Ammon's horn (tissue), 1 donor: ENCODE measurements at places on chromosomes 7 and 10.
A peak's percentile ranks its signal among the peaks of the same experiment; 100 is the strongest.

GRCh38 chr7:55140941-55141278 lies 122.1 kb downstream of the EGFR start:
- DNase-seq = no peak

DNA sequence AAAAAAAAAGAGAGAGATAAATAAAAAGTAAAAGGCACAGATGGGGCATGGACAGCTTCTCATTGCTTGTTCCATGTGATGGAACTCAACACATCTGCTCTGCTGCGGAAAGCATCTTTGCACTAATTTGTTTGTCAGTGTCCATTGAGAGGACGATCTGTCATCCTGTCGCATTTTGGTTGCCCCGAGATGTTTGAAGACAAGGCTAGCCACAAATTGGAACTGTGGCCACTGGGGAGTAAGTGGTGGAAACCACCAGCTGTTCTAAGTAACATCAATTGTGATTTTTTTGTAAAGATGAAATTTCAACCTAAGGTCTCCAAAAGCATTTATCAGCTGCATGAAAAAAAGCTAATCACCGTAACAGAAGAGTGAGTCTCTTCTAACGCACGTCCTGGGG lies 312.7 kb downstream of the ADARB2 start:
- no peak for DNase-seq

DNA sequence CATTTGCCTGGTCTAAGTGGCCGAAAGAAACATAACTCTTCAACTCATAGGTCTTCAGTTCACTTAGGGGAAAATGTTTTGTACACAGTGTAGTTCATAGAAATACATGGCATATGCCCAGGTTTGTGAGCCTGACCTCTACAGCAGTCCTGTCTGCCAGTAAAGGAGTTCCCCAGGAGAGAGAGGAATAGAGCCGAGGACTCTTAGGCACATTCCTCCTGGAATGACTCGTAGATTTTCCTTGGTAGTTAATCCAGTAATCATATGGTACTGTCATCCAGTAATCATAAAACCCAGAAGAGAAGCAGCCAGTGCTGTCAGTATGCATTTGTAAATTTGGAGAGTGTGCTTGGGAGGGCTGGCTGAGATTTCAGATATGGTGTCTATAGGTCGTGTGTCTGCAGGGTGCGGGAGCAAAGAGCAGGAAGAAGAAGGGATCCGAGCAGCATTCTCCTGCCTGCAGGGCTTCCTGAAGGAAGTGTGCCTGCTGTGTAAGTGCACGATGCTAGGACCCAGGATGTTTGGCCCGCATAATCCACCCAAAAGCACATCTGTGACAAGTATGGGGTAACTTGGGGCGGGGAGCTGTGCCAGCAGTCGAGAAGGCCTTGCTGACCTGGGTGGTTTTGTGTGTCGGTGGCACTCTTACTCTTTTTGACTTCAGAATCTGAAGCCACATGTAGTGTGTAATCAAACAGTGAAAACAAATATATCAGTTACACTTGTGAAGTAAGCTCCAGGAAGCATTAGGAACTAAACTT lies 13.9 kb downstream of the EIF4H start:
- no peak for DNase-seq

DNA sequence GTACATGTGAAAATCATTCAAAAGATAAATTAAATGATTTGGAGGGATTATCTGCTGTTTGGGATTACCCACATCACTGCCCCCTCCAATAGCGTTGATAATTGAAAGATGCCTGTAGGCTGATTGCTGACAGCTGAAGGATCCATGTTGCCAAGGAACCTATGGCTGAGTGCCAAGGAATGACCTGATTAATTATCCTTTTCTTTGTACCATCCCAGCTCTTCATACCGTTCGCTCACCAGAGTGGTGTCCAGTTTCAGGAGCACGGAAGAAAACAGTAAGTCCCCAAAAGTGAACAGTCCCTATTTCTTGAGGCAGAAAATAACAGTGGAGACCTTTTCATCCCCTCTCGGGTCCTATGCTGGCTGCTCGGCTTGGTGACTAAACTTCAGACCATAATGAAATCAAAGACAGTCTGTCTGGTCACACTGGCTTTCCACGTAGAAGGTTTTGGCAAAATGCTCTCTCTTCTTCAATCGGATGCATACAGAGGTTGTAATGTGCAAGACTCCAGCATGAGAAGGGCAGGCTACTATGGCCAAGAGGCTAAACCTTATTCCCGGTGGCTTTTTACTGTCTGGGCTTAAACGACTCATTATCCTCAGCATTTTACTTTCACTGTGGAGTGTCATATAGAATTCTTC lies 108.8 kb downstream of the SPAG6 start:
- DNase-seq = no peak

GRCh38 chr10:35903021-35903420 lies 260.9 kb upstream of the FZD8 start:
- no peak for DNase-seq

GRCh38 chr10:111089293-111089692 lies 12.5 kb downstream of the ADRA2A start:
- no peak for DNase-seq

- no peak for DNase-seq
Observed at GRCh38 chr10:43091846-43092245, 15.0 kb downstream of the RET start.

GRCh38 chr7:44814919-44815318 lies 18.4 kb downstream of the PPIA start:
- DNase-seq = no peak

DNA sequence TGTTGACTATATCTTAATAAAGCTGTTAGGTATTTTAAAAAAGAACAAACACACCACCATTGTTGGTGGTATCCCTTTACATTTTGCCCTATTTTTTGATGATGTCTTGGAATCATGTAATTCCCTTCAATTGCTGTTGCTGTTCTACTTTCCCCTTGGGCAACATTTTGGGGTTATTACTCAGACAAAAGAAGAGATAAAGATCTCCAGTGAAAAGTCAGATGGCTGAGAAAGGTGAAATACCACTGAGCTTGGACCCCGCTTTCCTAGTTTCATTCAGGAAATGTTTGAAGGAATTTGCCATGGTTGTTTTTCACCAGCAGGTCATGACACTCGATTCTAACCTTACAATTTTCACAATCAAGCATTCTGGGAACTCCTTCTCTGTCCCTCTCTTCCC lies 84.6 kb downstream of the MACC1 start:
- DNase-seq = no peak

DNA sequence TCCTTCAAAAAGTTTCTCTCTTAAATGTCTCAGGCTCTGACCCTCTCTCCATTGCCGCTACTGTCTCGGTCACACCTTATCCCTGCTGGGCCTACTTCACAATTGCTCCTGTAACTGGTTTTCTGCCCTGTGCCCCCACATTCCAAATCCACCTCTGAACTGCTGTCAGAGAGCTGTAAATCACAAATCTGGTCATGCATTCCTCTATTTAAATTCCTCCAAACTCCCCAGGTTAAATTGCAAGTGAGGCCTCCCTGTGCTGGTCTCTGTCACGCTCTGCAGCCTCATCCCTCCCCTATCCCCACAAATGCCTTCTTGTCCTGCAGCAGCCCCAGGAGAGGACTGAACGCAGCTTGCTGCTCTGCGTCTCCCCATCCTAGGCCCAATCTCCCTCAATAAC lies 40.4 kb upstream of the CDCA7L start:
- DNase-seq = no peak

DNA sequence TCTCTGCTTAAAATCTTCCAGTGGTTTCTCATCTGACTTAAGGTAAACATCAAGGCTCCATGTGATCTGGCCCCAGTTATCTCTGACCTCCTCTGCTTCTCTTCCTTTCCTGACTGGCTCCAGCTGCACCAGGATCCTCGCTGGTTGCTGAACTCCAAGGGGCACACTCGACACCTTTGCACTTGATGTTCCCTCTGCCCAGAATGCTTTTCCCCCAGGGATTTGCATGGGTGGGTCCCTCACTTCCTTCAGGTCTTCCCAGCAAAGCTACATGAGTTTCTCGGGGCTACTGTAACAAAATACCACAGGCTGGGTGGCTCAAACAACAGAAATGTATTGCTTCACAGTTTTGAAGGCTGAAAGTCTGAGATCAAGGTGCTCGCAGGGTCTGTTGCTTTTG lies 166.0 kb upstream of the CDCA7L start:
- no peak for DNase-seq

DNA sequence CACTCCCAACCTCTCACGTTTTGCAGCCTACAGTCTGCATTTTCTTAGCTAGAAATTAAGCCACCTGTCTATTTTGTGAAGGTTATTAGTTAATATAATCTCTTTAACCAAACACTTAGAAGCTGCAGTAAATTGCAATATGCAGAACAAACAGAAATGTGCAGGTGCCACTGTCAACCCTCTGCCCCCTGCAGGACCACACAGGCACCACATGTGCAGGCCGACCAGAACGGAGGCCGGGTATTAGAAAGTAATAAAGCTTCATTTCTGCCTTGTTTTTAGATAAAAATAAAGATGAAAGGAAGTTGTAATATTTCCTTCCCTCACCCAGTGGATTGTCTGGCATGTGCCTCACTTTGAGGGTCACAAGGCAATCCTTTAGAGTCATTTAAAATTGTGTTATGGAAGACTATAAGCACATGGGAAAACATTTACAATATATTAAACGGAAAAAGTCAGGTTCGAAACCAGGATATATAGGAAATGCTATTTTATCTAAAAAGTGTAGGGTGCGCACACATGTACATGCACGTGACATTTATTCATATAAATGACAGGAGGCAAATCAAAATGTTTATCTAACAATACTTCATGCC lies 158.2 kb downstream of the ARHGAP12 start:
- peak; percentile 40 for DNase-seq

- no peak for DNase-seq
Observed at GRCh38 chr7:15016766-15017165, 114.2 kb upstream of the DGKB start.

DNA sequence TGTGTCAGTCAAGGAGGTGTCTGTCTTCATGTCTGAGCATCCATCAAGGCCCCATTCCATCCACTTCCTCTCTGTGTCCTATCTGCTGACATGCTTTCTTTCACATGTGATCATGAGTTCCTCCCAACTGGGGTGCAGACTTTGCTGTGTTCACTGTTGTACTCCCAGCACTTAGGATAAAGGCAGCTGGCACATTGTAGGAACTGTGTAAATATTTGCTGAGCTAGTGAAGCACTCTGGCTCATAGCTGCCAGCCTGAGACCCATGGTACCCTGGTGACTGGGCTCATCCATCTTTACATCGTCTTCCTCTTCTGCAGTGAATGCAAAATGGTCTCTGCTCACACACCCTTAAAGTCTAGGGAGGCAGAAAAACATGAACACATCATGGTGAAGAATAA lies 242.2 kb upstream of the IGFBP3 start:
- DNase-seq = no peak

DNA sequence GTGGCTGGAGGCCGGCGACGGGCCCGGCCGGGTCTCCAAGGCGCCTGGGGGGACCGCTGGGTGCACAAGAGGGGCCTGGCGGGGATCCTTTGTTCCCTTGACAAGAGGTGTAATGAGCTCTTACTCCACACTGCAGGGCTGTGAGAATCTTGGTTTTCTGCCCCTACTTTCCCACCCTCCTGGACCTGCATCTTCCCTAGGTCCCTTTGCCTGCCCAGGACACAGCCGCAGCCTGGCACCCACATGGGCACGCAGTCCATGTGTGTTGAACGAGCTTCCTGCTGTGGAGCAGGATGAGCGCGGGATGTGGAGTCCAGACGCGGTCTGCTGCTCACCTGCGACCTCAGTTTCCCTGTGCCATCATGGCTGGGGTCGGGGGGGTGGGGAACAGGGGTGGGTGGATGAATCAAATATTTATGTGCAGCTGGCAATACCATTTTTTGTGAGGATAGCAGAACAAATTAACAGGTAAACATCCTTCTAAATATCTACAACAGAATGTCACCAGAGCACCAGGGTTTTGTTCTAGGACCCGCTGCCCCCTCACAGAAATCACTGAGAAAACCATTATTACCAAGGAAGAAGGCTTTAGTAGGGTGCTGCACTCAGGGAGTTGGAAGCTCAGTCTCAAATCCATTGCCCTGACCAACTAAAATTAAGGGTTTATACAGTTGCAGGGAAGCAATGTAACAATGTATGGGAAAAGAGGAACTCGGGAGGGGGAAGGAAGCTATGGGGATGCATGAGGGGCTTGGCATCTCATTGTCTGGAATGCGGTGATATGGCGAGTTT lies 474 bp upstream of the NSMCE4A start:
- DNase-seq = no peak

GRCh38 chr7:103691291-103691690 lies 245.3 kb upstream of the SLC26A5 start:
- no peak for DNase-seq

DNA sequence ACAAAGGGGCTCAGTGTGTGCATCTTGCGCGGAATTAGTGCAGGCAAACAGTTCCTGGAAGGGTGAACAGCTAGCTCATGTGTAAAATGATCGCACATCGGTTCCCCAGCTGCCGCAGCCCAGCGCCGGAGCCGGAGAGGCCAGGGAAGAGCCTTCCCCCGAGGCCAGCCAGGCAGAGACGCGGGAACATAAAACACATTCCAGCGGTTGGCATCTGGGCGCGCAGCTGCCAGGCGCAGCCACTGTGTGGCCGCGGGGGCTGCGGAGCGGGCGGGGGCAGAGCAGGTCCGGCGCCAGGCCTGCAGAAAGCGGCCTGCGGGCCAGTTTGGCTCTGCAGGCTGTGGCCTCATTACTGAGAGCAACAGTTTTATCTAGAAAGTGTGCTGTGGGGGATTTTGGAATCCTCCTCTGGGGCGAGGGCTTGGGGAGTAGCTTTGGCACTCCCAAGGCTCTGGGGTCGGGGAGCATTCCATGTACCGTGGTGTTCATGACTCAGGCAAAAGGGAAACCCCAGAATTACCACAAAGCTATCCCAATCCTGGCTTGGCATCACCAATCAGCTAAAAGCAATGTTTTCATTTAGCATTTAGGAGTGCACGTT lies 74.3 kb downstream of the SAMD9 start:
- no peak for DNase-seq

GRCh38 chr7:69692611-69693010 lies 94.3 kb downstream of the AUTS2 start:
- no peak for DNase-seq

- DNase-seq = no peak
Observed at GRCh38 chr7:101795461-101795860, 22.0 kb upstream of the CUX1 start.
